Activated CD4-positive, alpha-beta T cell treated with anti-CD3 and anti-CD28 coated beads, Interleukin-2, amount 50 U/mL, for 1 hour (primary cell): ENCODE measurements at places on chromosomes 16 and 17.

- no peak for DNase-seq
Measured at GRCh38 chr16:102060-102855, 24.2 kb downstream of the MPG start.

DNA sequence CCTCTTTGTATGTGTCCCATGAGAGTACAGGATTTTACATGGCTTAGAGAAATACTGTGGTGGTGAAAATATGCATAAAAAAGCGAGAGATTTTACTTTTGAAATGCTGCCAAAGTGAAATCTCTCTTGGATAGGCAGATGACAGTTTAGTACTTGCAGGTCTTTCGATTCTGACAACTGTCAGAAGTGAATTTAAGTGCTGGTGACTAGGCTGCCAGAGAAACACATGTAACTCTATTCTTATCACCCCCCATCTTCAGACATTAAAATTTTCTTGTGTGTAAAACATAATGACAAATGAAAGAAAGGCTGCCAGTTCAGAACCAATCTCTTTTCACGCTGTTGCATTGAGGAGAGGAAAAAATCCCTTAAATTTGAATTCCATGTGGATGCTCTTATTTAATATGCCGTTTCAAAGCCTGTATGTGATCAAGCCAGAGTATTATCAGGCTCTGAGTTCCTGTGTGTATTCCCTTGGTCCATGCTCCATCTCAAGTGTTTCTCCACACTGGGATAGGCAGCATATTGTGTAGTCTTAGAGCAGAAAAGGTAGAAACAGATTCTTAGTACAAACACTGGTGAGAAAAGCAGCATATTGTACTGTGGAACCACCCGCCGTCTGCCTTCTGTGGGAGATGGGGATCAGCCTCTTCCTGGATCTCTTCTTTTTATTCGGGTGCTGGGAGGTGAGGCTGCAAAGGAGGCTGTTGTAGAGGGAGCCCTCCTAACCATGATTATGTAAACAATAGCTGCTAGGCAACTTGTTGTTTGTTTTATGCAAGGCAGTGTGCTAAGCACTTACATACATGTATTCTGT is 291.3 kb downstream of the WWOX start:
- no peak for DNase-seq

GRCh38 chr16:70750893-70751467 is 50.0 kb downstream of the VAC14 start:
- no peak for DNase-seq

DNA sequence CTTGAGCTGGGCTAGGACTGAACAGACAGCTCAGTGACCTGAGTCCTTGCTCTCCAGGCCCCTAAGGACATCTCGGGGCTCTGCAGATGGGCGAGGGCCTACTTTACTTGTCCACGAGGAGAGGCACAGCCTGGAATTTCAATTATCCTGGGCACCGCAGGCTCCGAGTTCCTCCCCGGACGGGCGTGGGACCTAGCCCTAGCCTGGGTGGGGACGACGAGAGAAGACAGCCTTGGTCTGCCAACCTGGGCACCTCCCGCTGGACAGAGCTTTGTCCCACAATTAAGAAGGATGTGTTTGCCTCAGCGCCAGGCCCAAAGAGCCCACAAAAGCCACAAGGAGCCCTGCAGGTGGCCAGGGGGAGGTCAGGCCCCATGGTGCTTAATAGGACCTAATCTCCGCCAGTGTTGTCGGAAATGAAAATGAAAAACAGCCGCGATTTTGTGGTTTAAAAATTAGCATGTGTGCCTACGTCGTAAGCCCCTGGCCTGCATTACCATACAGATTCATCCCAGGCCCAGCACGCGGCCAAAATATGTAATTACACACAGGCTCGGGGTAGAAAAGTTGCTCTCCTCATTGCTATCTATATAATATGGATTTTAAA is 51.4 kb upstream of the LHX1 start:
- no peak for DNase-seq

GRCh38 chr17:66675991-66676371 is 158.9 kb upstream of the CACNG5 start:
- DNase-seq: no peak

- DNase-seq: no peak
Measured at GRCh38 chr17:68302066-68302564, 10.8 kb downstream of the ARSG start.

- no peak for DNase-seq
Measured at GRCh38 chr16:89863741-89864526, 9.5 kb upstream of the TCF25 start.

DNA sequence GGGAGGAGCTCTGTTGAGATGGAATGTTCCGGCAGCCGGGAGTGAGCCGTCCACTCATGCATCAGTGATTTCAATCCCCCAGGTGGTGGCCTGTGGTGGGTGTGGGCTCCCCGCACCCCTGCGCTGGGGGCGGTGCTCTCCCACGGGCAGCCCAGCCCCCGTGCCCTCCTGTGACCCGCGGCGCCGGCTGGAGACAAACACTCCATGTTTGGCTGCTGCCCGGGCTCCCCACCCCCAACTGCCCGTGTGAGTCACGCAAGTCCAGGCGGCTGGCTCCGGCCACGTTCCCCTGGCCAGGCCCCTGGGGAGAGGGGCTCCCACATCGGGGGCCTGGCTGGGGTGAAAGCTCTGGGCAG is 29.4 kb downstream of the CACNA1H start:
- DNase-seq: no peak

- no peak for DNase-seq
Measured at GRCh38 chr17:60355663-60356594, 36.0 kb downstream of the USP32 start.

GRCh38 chr16:61415126-61415525 is 621.1 kb downstream of the CDH8 start:
- DNase-seq: no peak

GRCh38 chr17:50484386-50485155 is 5.9 kb downstream of the RSAD1 start:
- DNase-seq: no peak

- peak; percentile 50 for DNase-seq
Measured at GRCh38 chr17:79970576-79971068, 65.0 kb downstream of the TBC1D16 start.

GRCh38 chr17:41801374-41802271 is 10.1 kb downstream of the P3H4 start:
- DNase-seq: peak; percentile 75

DNA sequence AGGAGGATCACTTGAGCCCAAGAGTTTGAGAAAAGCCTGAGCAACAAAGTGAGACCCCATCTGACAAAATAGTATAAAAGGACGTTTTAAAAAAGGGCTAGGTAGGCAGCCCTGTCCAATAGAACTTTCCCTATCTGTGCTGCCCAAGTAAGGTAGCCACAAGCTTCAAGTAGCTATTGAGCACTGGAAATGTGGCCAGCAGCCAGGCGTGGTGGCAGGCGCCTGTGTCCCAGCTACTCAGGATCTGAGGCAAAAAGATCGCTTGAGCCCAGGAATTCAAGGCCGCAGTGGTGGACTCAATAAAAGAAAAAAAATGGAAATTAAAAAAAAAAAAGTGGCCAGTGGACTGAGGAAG is 1.5 kb upstream of the NQO1 start:
- DNase-seq: no peak

DNA sequence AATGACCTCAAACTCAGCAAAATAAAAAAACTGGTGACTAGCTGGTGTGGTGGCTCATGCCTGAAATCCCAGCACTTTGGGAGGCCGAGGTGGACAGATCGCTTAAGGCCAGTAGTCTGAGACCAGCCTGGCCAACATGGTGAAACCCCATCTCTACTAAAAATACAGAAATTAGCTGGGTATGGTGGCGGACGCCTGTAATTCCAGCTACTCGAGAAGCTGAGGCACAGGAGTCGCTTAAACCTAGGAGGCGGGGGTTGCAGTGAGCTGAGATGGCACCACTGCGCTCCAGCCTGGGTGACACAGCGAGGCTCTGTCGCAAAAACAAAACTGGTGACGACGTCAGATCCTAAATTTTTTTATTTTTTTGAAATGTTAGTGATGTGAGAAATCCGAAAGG is 82.6 kb upstream of the TOB1 start:
- no peak for DNase-seq

DNA sequence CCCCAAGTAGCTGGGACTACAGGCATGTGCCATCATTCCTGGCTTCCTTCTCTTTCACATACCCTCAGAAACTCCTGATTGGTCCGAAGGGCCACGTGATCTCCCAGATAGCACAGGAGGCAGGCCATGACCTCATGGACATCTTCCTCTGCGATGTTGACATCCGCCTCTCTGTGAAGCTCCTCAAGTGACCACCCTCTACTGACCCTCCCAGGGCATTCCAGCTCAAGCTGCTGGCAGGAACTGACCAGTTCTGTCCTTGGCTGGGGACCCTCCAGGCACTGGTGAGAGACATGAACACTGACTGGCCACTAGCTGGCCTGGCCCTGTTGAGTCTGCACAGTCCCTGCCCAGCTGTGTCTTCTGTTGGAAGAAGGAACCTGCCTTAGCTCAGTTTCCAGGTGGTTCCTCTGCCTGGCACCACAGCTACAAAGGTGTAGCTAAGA is 5.6 kb downstream of the ERAL1 start:
- no peak for DNase-seq

GRCh38 chr17:18314059-18314730 is 599 bp downstream of the TOP3A start:
- DNase-seq: no peak

GRCh38 chr16:46897471-46897870 is 13.3 kb downstream of the GPT2 start:
- no peak for DNase-seq

DNA sequence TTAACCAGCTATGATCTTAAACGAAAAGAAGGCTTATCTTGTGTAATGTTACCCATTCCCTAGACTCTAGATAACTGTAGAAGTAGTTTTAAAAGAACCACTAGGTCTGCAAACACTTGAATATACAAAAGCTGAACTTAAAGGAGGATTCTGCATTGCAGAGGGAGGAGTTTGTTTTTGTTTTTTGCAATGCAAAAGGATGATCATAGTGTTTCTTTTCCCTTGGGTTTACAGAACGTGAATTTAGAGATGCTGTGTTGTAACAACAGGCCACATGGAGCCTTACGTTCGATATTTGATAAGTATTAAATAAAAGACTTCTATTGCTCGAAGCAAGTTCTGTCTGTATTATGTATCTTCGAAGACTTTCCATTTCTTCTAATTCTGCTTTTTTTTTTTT is 77.6 kb downstream of the CHD9 start:
- no peak for DNase-seq

- DNase-seq: no peak
Measured at GRCh38 chr17:79685121-79685520, 45.6 kb upstream of the ENPP7 start.

DNA sequence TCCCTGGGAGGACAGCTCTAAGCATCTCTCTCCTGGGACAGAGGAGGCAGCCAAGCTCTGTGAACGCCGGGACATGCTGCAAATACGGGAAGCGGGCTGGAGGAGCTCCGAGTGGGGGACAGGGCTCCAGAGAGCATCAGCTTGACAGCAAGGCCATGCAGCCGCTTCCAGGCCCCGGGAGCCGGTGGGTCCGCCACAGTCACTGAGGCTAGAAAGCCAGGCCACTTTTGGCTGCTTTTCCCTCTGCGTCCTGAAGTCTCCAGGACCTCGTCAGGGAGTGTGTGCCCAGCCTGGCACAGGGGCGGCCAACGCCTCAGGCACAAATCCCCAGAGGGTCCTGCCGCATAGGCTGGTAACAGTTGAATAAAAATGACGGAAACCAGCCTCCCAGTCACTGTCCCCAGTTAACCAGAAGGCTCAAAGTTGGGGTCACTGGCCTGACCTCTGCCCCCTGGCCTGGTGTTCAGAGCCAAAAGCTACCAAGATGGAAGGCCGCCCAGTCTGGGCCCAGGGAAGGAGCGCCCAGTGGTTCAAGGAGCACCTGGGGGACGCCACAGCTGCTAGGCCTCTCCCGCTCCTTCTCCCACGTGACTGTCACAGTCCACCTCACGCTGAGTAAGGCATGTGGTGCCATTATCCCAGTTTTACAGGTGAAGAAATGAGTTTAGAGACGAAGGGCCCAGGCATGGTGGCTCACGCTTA is 3.2 kb upstream of the TRIM65 start:
- DNase-seq: no peak

GRCh38 chr17:65749479-65749878 is 188.0 kb upstream of the AXIN2 start:
- DNase-seq: no peak

DNA sequence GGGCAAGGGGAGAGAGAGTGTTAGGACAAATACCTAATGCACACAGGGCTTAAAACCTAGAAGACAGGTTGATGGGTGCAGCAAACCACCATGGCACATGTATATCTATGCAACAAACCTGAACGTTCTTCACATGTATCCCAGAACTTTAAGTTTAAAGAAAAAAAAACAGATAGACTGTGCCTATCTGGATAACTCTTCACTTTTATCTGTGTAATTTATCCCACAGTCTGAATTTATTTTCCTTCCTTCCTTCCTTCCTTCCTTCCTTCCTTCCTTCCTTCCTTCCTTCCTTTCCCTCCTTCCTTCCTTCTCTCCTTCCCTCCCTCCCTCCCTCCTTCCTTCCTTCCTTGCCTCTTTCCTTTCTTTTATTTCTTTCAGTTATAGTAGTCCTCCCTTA is 370.7 kb downstream of the CDH8 start:
- DNase-seq: no peak

- no peak for DNase-seq
Measured at GRCh38 chr17:80358131-80358530, 56.8 kb upstream of the ENDOV start.

- no peak for DNase-seq
Measured at GRCh38 chr16:71956486-71956885, 43.7 kb downstream of the PKD1L3 start.

DNA sequence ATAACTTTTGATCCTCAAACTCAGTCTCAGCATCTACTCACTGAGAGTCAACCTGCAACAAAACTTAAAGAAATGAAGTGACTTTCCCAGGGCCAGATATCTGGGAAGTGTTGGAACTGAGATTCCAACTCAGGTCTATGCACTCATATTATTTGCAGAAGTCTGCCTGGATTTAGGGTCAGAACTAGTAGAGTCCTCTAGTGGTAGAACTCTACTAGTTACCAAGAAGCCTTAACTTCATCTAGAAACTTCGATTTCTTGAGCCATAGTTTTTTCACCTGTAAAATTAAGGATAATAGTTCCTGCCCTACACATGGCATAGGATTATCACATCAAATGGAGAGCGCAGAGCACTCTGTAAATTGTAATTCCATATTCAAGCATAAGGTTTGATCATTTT is 23.4 kb upstream of the KRT24 start:
- no peak for DNase-seq

GRCh38 chr16:65890203-65890602 is 476.3 kb upstream of the CDH5 start:
- DNase-seq: no peak

- no peak for DNase-seq
Measured at GRCh38 chr16:51393381-51394005, 242.4 kb upstream of the SALL1 start.

DNA sequence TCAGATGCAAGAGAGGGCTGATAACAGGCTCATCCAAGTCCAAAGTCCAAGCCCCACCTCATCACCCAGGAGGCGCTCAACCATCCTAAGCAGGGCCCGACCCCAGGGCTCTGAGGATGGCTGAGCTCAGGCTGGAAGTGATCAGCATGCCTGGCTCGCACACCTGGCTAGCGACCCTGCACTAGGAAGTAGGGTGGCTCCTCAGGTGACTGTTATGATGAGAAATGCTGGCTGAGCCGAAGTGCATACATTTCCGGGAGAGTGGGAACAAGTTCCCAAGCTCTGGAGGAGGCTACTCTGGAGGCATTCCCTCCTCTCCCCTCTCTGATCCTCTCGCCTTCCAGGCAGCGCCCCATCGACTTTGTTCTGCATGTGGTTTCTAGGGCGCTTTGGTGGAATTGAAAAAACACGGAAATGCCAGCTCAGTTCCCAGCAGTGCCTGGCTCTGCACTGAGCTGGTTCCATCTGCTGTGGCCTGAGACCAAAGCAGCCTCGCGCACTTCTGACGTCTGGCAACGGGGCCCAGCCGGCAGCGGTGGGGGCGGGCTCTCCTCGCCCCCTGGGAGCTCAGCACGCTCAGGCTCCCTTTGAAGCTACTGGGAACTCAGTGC is 130.3 kb downstream of the IRF8 start:
- no peak for DNase-seq
